ENCODE measurements at places on chromosomes 5 and 9. TPM values are rescaled to one million over a fixed set of nuclear protein-coding genes. Genes with fewer than 3 reads are reported as not detected.

- no peak for DNase-seq
Measured at GRCh38 chr9:110707419-110707818, 38.8 kb downstream of the MUSK start.

- peak; percentile 50 for DNase-seq
Measured at GRCh38 chr9:108142504-108143201, 653.1 kb upstream of the KLF4 start.

DNA sequence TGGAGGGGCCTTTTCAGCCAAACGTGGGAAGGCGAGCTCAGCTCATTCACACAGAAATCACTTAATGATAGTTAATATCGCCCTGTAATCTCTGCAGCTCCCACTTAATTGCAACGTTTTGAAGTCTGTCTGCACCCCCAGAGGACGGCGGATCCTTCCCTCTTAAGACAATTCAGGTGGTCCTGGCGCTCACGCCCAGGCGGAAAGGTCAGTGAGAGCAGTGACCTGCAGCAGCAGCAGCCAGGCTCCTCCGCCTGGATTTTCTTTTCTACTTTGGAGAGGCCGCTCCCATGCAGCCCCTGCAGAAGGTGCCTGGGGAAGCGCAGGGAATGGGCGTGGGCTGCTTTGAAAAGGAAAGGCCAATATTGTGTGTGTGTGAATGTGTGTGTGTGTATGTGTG is 400.9 kb upstream of the IRX1 start:
- DNase-seq: no peak

DNA sequence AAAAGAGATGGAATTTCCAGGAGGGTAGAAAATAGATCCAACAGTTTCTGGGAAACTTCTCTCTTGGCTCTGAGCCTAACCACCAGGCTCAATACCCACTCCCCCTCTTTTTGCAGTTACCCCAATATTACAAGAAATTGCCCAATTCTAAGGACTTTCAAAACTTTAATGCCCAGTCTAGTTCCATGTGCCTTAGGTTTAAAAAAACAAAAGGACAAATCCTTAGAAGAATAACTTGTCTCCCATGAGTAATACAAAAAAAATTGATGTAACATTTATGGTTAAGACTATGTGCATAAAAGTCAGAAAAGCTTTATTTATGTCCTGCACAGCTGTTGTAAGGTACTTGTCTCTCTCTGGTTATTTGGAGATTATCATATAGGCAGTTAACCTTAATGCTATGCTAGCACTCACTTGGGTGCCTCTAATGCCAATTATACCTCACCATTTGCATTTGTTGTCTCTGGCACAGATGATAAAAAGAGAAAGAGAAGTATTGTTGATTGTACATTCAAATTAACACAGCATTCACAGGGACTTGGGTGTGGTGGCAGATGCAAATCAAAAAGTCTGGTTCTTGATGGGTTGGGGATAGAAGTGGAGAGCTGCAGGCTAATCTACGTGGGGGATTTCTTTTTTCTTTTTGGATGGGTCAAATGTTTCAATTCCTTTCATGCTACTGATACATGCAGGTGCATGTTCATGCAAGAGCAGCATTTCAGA is 159.4 kb downstream of the PIK3R1 start:
- DNase-seq: no peak

TNFAIP8 gene
- 42.5 TPM for total RNA-seq

Measured in IMR-90 (cell line).